ENCODE measurements at places on chromosomes 12 and 14. TPM values are rescaled to one million over a fixed set of nuclear protein-coding genes. Genes with fewer than 3 reads are reported as not detected.

EPYC gene
- not detected for total RNA-seq

- H3K4me1 ChIP-seq = no peaks in the 10 kb centered on the region
- DNase-seq = no peak
- no peak overlapping the region for H3K27ac ChIP-seq
- no peaks in the 10 kb centered on the region for H3K36me3 ChIP-seq
Measured at GRCh38 chr14:23521785-23522640, 29.6 kb downstream of the ZFHX2 start.

PARP2 gene
- total RNA-seq = 35.0 TPM

DNA sequence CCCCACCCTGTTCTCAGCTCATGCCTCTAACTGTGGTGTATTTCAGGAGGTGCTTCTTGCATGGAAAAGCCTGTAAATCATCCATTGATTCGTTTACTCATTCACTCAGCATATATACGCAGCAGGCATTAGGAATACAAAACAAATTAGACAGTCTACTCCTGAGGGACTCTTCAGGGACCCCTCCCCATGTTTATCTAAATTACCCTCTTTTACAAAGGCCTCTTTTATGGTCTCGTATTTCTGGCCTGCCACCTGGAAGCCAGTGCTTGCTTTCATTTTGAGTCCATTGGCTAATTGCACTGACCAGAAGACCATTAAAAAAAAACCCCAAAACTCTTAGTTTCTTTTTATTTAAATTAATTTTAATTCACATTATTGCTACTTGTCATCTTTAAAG lies 134.4 kb downstream of the DACT1 start:
- H3K27ac ChIP-seq = no peak overlapping the region
- no peaks in the 10 kb centered on the region for H3K4me1 ChIP-seq
- no peaks in the 10 kb centered on the region for H3K36me3 ChIP-seq
- no peak overlapping the region for H3K4me3 ChIP-seq
- no peaks in the 10 kb centered on the region for H3K27me3 ChIP-seq

- H3K36me3 ChIP-seq = no peaks in the 10 kb centered on the region
- H3K4me3 ChIP-seq = no peak overlapping the region
- DNase-seq = no peak
- H3K27me3 ChIP-seq = no peaks in the 10 kb centered on the region
- no peaks in the 10 kb centered on the region for H3K4me1 ChIP-seq
- no peak overlapping the region for H3K27ac ChIP-seq
Measured at GRCh38 chr14:59103396-59103795, 85.1 kb upstream of the DAAM1 start.

LRP1-AS gene
- not detected for total RNA-seq

DNA sequence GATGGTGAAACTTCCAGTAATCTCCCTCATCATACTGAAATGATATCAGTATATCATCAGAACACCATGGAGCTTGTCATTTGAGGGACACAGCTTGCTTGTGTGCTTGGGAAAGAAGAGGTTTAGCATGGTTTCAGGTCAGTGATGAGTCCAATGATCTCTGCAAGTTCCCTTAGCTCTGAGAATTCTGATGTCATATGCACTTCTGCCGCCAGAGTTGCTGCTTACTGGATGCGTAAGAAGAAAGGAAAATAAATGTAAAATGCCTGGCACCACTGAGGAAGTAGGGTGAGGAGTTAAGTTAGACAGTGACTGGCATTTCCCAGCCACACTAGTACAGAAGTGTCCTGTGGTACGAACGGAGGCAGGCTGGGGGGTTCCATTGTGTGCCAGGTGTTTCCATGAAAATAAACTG lies 22.6 kb downstream of the PRKCH start:
- peaks cover 94% of the 10 kb centered on the region for H3K4me1 ChIP-seq
- DNase-seq = no peak
- H3K36me3 ChIP-seq = no peaks in the 10 kb centered on the region
- peak overlapping the region; percentile 45 for H3K4me3 ChIP-seq

DNA sequence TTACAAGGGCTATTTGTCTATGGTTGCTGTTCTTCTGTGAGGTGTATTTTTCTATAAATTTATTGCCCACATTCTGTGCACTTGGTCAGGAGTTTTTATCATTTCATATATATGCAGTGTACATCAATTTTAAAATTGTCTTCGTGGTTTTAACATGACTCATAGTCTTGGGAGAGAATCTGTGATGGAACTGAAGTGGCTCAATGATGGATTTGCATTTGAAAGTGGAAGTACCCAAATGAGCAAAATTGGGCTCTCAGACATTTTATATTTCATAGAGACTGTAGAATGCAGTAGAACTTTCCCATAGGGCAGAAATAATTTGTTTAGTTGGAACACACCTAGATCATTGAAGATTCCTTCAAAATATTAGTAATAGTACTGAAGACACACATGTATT lies 1.9 kb upstream of the SCFD1 start:
- H3K36me3 ChIP-seq = peaks cover 3% of the 10 kb centered on the region
- peaks cover 27% of the 10 kb centered on the region for H3K4me1 ChIP-seq
- no peak for DNase-seq
- no peak overlapping the region for H3K4me3 ChIP-seq

ZFYVE26 gene
- 19.9 TPM for total RNA-seq

CFAP54 gene
- total RNA-seq = 0.88 TPM

- no peak for DNase-seq
- H3K4me1 ChIP-seq = peaks cover 100% of the 10 kb centered on the region
- H3K27ac ChIP-seq = peak overlapping the region; percentile 28
- peaks cover 83% of the 10 kb centered on the region for H3K36me3 ChIP-seq
Measured at GRCh38 chr14:99252940-99253868, 18.8 kb downstream of the BCL11B start.

DNA sequence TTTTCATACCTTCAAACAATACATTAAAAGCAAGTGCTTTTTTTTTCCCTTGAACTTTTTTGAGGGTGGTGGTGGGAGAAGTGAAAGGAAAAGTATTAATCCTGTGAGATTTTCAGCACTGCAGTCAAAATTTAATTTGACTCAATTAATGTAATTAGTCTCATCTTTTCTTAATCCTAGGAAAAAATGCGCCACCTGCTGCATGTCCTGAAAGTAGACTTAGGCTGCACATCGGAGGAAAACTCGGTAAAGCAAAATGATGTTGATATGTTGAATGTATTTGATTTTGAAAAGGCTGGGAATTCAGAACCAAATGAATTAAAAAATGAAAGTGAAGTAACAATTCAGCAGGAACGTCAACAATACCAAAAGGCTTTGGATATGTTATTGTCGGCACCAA lies 52.2 kb downstream of the SPATA7 start:
- no peak for DNase-seq
- H3K27ac ChIP-seq = no peak overlapping the region
- H3K4me3 ChIP-seq = no peak overlapping the region

DNA sequence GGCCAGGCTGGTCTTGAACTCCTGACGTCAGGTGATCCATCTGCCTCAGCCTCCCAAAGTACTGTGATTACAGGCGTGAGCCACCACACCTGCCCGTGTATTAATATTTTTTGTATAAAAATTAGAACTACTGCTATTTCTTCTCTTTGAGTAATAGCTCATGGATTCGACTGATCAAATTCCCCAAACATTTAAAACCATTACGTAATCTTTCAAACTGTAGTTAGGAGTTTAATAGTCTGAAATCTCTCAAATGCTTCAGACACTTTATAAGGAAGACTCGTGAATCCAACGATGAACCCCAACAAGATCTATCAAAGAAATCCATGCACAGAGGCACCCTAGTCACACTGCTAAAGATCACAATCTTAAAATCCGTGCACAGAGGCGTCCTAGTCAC lies 16.1 kb downstream of the TECPR2 start:
- H3K36me3 ChIP-seq = no peaks in the 10 kb centered on the region
- H3K4me3 ChIP-seq = no peak overlapping the region
- H3K27ac ChIP-seq = no peak overlapping the region
- no peaks in the 10 kb centered on the region for H3K27me3 ChIP-seq
- H3K4me1 ChIP-seq = no peaks in the 10 kb centered on the region

DNA sequence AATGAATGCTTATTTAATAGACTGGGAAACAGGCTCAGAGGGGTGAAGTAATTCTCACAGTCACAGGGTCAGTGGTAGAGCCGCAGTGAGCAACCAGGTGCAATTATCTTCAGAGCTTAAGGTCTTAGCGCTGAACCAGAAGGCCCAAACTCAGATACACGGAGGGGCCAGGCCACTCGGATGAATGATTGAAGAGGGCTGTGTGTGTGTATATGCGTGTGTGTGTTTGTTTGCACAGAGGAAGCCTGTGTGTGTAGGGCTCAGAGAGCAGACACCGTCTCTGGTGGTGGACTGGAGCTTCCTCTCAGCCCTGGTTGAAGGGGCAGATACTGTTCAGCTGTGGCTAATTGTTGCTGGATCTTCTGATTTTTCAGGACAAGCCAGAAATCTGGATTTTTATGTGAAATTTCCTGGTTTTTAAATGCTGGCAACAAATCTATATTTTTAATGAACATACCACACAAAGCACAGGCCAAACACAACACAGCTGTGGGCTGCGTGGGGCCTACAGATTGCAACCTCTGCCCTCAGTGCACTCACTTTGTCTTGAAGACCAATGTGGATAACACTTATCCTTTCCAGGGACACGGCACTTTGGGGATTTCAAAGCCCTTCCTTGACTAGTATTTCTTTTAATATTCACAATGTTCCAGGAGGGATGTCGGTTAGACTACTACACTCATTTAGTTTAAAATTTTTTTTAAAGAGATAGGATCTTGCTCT lies 94.5 kb upstream of the NRXN3 start:
- H3K36me3 ChIP-seq = no peaks in the 10 kb centered on the region
- H3K27me3 ChIP-seq = no peaks in the 10 kb centered on the region
- H3K4me1 ChIP-seq = no peaks in the 10 kb centered on the region
- DNase-seq = no peak

DNA sequence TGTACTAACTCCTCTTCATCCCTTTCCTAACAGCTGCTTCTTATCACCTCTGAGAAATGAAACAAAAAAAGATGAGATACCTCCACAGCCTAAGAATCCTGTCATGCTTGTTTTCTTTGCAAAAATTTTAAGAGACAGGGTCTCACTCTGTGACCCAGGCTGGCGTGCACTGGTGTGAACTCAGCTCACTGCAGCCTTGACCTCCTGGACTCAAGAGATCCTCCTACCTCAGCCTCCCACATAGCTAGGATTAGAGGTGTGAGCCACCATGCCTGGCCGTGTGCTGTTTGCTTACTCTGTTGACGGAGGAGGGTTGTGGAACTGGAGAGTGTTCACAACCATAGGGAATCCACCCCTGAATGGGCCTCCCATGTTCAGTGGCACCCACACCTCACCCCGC lies 16.2 kb downstream of the CSRNP2 start:
- no peaks in the 10 kb centered on the region for H3K4me1 ChIP-seq
- H3K36me3 ChIP-seq = peaks cover 42% of the 10 kb centered on the region
- no peak overlapping the region for H3K4me3 ChIP-seq
- no peak for DNase-seq
- H3K27me3 ChIP-seq = no peaks in the 10 kb centered on the region
- H3K27ac ChIP-seq = no peak overlapping the region

DNA sequence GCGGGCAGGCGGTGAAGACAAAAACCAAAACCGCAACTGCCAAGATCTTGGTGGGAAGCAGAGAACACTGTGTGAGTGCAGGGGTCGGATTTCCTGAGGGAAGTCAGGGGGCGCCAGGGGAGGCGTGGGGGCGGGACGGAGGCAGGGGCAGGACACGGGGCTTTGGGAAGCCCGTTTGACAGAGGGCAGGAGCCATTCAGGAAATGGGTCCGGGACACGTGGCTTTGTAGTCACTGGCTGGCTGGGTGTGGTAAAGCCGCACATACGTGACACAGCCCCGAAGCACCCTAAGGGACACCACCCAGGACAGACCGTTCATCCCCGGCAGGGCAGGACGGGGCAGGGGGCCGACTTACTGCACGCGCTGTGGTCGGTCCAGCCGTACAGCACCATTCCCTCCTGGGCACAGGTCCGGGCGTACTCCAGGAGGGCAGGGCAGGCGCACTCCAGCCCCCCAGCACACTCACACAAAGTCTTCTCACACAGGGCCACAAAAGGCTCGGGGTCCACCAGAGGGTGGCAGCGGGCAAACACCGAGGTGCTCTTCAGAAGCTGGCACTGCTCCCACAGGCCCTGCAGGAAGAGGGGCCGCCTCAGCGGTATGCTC lies 49.4 kb downstream of the VWF start:
- H3K4me3 ChIP-seq = peak overlapping the region; percentile 52
- H3K36me3 ChIP-seq = no peaks in the 10 kb centered on the region
- H3K4me1 ChIP-seq = peaks cover 16% of the 10 kb centered on the region

AMHR2 gene
- not detected for total RNA-seq

DNA sequence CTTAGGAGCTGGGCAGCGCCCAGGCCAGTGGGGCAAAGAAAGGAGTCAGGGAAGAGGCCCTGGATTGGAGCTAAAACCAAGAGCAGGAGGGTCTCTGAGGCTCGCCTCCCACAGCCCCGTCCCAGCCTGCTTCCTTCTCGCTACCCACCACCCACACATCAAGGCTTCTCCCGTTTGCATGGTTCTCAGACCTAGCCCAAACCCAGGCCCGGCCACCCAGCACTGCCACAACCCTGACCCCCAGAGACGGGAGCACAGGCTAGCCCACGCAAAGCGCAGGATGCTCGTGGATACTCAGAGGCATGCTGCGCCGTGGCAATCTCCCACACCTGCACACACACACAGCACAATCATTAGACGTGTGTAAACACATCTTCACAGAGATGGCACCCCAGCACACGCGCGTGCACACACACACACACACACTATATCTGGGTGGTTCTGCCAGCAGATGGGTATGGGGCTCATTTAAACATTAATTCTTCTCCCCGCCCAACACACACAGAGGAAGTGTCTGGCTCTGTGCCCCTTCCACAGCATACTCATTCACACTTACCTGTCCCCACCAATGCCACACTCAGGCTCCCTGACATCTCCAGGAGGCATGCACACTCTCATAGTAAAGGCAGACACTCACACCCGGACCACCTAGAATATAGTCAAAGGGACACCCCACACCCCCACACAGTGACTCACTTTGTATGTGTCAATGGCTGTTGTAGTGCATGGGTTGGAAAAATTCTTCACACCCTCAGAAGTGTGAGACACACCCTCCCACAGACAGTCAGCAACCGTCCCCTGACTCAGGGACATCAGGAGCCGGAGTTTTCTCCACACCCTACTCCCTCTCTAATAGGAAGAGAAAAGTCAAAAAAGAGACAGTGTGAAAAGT lies 1.1 kb downstream of the CARMIL3 start:
- no peaks in the 10 kb centered on the region for H3K27me3 ChIP-seq
- peak; percentile 28 for DNase-seq
- peaks cover 9% of the 10 kb centered on the region for H3K4me1 ChIP-seq
- no peaks in the 10 kb centered on the region for H3K36me3 ChIP-seq

VAMP1 gene
- total RNA-seq = 26.7 TPM

RASSF9 gene
- not detected for total RNA-seq

Data from CD8-positive, alpha-beta memory T cell (primary cell).